ENCODE measurements at places on chromosomes 6 and 20.
A peak's percentile ranks its signal among the peaks of the same experiment; 100 is the strongest.

DNA sequence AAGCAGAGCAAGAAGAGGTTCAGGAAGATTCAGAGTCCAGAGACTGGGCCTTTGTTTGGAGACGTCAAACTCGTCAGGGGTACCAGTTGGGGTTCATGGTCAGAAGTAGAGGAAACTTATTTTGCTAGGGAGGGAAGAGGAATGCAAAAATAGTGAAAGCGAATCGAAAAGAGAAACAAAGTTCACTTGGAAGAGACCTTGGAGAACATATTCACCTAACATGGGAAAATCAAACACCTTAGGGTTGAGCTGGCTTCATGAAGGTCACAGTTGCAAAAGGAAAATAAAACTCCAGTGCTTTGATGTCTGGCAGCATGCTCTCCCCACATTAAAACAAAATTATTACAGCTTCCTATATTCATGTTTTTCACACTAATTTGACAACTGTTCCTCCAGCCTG, 440.4 kb downstream of the EPM2A start:
- DNase-seq = no peak

DNA sequence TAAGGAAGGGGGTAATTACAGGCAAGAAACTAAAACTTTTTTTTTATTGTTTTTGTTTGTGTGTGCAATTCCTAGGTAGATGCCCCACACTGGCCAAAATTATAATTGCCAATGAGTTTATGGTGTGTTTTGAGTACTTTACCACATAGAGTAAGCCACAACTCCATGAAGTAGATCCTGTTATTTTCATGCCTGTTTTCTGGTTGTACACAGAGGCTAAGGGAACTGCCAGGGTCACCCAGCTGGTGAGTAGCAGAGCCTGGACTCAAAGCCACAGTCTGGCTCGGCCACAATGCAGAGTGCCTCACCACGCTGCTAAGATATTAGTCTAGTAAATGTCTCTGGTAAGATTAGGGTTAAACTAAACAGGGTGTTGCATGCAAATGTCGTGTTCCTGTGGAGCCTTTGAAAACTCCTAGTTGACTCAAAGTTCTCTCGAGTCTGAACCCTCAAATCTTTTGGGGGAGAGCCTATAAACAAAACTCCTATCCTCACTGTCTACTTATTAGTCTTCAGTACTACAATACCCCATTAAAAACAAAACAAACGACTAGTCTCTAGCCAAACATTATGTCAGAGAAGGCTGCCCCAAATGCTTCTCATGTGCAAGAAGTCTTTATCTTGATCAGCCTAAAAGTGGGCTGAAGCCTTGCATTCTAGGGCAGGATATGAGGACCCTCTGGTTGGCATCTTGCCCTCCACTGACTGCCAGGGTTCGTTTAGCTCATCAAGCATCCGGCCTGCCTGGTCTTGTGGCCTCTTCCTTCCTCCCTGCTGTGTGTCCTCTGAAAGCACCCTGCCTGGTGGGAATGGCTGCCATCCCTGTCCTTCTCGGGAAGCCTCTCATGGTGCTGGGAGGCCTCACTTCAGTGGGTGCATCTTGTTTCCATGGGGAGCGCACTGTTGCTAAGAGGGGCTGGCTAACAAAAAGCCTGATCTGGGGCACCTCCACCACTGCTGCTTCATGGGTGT, 4.2 kb downstream of the DUSP22 start:
- peak; percentile 60 for DNase-seq

DNA sequence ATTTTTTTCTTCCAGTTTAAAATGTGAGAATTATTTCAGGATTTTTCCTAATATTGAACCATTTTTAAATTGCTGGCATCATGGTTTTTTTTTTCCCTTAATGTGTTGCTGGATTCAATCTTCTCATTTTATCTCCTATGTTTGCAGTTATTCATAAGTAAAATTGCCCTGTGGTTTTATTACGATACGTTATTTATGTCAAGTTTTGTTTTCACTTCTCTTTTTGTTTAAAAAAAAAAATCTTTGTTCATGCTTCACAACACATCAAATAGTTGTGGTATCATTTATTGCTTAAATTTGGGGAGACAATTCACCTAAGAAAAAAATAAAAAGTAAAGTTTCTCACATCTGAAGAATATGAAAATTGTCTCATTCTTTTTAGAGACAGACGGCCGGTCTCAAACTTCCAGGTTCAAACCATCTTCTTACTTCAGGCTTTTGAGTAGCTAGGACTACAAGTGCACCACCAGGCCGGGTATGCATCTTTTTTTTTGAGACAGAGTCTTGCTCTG, 239.3 kb upstream of the ID4 start:
- DNase-seq = no peak

- DNase-seq = no peak
These were observed 100.1 kb downstream of the TNFRSF21 start for GRCh38 chr6:47209632-47210031.

- DNase-seq = no peak
These were observed 50.2 kb upstream of the NOP56 start for GRCh38 chr20:2602046-2602735.

DNA sequence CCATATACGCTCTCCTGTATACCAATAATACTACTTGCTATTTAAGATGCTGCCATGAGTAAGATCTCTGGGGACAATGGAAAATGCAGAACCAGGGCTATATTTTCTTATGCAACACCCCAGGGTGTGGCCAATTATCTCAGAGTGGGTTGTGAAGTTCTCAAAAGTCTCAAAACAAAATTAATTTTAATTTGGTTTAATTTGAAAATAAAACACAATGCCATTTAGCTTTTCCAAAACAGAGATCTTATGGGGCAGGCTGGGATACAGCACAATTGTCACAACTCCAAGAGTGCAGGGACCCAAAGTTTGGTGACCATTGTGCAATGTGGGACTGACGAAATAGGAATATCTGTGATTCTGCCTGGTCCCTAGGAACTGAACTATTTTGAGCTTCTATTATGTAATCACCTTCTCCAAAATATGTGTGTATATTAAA, 43.1 kb downstream of the MBOAT1 start:
- DNase-seq = no peak
